Renal cortex interstitium (tissue), 15 donors: ENCODE measurements at places on chromosomes 1 and 21.

GRCh38 chr1:206895325-206895724, 1.9 kb upstream of the IL24 start:
- DNase-seq: no peak

GRCh38 chr21:38714039-38714817, 91.5 kb upstream of the ETS2 start:
- DNase-seq: no peak

- DNase-seq: no peak
These were observed 7.5 kb downstream of the FHAD1 start for GRCh38 chr1:15254559-15254958.

- DNase-seq: no peak
These were observed 30.7 kb upstream of the AGPAT3 start for GRCh38 chr21:43834146-43834905.

GRCh38 chr1:194394676-194395075, 1208.3 kb upstream of the B3GALT2 start:
- no peak for DNase-seq

GRCh38 chr1:23661887-23662286, 29.7 kb upstream of the RPL11 start:
- no peak for DNase-seq

DNA sequence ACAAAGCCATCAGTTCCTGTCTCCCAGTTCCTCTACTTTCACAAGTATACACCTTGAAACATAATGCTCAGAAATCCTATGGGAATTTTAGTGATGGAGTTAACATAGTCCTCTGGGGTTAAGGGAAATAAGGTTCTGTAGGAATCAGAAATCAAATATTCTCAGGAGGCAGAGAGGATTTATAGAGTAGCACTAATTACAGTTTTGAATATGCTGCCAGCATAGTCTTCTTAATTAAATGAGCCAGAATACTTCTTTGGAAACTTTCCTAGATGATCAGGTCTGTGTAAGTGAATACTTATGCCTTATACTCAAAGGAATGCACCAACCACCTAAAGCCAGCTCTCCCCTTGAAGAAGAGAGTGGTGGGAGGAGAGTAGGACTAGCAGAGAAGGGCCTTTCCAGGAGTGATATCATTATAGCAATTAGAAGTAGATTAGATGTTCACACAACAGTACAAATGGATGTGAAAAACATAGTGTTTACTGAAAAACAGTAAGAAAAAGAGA, 31.4 kb upstream of the DIRAS3 start:
- no peak for DNase-seq

DNA sequence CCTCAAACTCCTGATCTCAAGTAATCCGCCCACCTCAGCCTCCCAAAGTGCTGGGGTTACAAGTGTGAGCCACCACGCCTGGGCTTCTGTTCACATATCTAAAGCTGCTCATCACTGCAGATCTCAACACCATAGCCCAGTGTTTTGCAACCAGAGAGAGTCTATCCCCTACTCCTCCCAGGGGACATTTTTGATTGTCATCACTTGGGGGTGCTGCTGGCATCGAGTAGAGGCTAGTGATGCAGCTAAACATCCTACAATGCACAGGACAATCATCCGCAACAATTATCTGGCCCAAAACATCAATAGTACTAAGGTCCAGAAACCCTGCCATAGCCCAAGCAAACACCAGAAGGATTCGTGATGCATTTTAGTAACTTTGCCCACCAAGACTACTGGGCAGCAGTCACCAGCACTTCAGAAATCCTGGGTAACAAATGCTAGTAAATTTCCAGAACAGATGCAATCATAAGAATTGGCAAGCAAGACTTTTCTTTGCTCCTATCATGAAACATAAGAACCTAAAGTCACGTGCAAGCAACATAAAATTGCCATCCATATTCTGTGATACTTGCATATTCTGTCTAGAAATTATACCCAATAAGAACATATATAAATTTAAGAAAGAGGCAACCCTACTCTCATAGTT, 159.2 kb downstream of the APP start:
- DNase-seq: no peak

- no peak for DNase-seq
These were observed 14.3 kb downstream of the OR2B11 start for GRCh38 chr1:247443641-247444040.

DNA sequence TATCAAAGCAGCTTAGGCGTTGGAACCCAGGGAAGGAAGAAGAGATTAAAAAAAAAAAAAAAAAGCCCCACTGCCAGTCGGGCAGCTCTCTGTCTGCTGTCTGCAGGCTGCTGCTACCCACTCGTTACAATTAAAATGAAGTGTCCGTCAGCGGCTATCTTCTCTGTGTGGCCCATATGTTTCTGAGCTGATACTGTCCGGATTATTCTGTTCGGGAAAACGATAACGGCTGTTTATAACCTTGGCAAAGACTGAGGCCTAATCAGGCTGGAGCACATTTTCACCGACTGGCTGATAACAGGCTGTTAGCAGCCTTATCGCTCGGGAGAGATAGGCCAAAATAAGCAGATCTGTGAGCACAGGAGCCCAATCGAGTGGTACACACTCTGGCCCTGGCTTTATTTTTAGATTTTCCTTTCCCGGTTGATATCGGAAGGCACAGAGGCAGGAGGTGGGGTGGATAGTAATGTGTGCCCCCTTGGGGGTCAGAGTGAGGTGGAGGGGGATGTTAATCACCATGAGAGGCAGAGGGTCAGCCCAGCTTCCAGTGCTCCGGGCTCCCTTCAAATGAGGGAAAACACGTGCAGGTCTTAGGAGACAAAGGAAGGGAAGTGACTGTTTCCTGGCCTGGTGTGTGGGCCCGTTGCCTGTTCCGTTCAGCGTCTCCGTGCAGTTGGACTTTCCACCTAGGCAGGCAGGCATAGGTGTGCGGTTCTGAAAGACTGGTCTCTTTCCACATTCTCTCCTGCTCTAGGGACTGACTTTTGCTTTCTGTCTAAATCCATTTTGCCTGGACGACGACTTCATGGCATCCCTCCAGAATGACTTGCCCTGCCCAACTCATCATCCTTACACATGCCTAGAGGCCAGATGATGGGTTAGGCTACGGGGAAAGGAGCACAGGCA, 153.4 kb downstream of the PBX1 start:
- DNase-seq: no peak

- DNase-seq: no peak
These were observed 12.7 kb downstream of the CD58 start for GRCh38 chr1:116558140-116558549.

DNA sequence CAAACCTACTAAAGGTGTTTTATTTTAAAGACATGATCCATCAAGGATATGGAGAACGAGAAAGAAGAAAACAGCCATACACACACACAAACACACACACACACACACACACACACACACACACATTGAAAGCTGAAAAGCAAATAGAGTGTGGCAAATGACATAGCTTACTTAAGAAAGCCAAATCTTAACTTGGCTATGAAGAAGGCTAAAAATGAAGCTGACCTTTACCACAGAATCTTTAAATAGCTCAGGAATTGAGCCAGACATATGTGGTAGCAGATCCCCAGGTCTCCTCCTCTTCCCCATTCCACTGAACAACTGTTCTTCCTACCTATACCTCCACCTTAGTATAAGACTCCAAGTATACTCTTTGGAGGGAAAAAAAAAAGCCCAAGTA, 185.6 kb downstream of the CLEC20A start:
- no peak for DNase-seq

DNA sequence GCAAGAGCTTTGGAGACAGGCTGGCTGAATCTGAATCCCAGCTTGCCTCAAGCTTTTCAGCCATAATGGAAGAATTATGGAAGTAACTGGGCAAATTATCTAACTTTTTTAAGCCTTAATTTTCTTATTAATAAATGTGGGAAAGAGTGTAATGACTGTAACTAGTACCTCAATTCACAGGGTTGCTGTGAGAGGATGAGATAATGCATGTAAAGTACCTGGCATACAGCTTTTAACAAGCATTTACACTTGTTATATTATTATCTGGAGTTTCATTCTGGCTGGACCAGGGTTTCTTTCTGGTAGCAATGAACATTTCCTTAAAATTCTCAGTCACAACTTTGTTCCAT, 15.9 kb upstream of the TNFSF4 start:
- DNase-seq: no peak

- no peak for DNase-seq
These were observed 42.5 kb downstream of the PGM1 start for GRCh38 chr1:63635681-63636080.

- no peak for DNase-seq
These were observed 576 bp downstream of the SMIM12 start for GRCh38 chr1:34858901-34859445.

GRCh38 chr21:33971492-33972013, 55.9 kb upstream of the ATP5PO start:
- DNase-seq: no peak

DNA sequence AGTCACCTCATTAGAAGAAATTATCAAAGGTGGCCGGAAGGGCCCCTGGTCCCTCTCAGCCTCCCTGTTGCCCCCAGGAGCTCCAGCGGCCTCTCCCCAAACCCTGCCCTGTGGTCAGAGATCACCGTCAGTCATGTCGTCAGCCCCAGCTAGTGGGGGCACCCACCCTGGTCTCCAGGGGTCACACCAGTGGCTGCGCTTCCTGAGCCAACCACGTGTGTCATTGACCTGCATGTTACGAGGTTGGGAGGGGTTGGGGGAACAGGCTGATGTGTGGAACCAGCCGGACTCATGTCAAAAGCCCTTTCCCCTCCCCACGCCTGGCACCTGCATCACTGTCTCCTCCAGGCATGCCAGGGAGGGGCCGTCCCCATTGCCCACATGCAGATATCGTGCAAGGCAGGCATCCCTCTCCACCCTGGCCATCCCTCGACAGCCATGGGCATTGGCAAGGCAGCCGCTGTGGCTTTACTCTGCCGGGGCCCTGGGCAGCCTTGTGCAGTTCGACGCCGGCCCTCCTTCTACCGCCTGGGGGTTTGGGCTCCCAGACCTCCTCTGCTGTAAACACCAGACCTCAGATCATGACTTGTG, 128.7 kb downstream of the CRYAA start:
- no peak for DNase-seq

GRCh38 chr1:115282807-115283208, 55.2 kb downstream of the NGF start:
- DNase-seq: no peak

DNA sequence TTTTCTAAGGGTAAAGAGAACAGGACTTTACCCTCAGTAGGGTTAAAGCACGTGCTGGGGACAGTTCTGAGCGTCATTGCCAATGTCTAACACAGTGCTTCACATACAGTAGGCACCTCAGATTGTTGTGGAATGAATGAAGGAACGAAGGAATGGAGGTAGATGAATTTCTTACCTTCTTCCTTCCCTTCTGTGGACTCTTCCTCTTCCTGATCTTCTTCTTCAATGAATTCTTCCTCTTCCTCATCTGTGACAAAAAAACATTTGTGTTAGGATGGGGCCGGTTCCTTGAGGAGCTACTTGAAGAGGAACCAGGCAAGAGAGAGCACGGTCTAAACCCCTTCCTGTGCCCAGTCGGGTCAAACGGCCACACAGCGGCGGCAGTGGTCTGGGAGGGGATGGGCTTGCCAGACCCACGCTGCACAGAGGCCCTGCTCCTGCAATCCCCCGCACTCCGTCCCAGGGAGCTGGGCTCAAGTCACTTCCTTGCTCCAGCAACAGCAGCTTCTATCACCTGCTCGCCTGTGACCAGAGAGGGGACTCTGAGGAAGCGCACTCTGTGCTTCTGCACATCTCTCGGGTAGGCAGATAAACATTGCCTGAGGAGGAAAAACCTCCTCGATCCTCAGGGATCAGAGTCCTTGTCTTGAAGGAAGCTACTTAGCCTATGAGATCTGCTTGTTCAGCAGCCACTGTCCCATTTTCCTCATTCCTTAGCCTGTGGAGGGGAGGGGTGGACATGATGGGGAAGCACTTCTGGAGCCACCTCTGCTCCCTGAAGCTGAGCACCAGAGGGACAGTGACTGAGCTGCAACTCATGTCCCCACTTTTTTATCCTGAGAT, 8.0 kb upstream of the SLC30A2 start:
- no peak for DNase-seq

GRCh38 chr1:31238986-31239613, 587 bp downstream of the NKAIN1 start:
- DNase-seq: peak; percentile 35

DNA sequence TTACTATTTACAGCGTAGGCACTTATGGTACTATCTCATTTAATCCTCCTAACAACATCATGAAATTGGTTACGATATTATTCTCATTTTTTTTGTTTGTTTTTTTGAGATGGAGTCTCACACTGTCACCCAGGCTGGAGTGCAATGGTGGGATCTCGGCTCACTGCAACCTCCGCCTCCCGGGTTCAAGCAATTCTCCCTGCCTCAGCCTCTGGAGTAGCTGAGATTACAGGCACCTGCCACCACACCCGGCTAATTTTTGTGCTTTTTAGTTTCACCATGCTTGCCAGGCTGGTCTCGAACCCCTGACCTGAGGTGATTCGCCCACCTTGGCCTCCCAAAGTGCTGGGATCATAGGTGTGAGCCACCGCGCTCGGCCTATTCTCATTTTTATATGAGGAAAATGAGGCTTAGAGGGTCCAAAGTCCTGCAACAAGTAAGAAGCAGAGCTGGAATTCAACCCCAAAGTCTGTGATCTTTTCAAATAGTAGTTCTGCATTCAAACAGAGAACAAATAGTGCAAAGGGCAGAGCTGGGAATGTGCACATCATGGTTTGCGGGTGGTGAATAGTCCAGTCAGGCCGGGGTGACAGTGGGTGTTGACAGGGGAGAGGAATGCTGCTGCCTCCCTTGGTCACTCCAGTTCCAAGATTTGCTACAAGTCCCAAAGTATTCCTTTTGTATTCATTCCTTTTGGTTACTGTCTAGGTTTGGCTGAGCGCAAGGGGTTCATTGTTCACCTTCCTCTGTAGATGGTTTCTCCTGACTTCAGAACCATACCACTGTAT, 4.6 kb downstream of the PRUNE1 start:
- no peak for DNase-seq

DNA sequence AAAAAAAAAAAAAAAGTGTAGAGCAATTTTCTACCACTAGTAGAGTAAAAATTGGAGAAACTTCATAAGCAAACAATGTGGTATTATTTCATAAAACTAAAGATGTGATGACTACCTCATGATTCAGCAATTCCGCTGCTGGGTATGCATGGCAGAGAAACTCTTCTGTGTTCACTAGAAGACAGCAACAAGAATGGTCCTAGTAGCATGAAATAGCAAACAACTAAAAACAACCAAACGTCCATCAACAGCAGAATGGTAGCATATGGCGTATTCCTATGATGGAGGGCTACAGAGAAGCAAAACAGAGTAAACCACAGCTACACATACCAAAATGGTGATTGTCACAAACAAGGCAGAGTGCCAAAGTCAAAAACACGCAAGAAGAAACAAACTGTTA, 18.9 kb downstream of the HTR1D start:
- no peak for DNase-seq

GRCh38 chr1:241899210-241899609, 51.2 kb downstream of the EXO1 start:
- DNase-seq: no peak

- no peak for DNase-seq
These were observed 5.7 kb upstream of the LGR6 start for GRCh38 chr1:202187697-202188407.
